ENCODE measurements at places on chromosomes 6 and 20. TPM values are rescaled to one million over a fixed set of nuclear protein-coding genes. Genes with fewer than 3 reads are reported as not detected.

DNA sequence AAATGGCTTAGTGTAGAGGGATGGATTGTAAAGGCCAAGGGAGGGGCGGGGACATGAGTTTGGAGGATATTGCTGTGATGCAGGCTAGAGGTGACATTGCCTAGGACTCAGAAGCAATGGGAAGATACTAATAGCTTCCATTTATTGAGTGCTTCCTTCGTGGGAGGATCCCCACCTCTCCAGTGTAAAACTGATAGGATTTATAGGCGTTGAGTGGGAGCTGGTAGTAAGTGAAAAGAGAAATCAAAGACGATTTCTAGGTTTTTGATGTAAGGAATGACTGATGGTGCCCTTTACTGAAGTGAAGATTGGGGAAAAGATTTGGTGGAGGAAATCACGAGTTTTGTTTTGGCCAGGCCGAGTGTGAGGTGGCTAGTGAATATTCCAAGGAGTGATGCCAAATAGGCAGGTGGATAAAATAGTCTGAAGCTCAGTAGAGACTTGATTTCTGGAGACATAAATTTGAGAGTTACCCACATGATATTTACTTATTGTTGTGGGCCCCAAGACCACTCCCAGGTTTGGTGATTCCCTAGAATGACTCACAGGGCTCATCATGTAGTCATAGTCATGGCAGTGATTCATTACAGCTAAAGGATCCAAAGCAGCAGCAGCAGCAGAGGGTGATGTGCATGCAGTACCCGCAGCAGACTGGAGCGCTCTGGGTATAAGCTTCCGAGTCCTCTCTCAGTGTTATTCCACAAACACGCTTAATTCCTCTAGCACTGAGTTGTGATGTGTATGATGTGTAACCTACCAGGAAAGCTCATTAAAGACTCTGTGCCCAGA, 10.2 kb downstream of the RPRD1B start:
- no peak for DNase-seq

GRCh38 chr20:21336455-21337151, 33.5 kb downstream of the XRN2 start:
- DNase-seq: no peak

DNA sequence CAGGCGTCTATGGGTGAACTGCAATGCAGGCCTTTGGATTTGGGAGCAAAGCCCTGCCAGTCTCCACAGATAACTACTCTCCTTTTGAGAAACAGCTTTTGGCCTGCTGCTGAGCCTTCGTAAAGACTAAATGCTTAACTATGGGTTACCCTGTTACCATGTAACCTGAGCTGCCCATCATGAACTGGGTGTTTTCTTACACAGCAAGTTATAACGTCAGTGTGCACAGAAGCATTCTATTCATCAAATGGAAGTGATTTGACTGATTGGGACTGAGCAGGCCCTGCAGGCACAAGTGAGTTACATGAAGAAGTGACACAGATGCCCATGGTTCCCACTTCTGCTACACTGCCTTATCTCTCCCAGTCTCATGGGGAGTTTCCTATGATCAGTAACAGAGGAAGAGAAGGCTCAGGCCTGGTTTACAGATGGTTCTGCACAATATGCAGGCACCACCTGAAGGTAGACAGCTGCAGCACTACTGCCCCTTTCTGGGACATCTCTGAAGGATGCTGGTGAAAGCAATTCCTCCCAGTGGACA, 319.1 kb downstream of the CD83 start:
- no peak for DNase-seq

GRCh38 chr6:144162977-144163376, 12.7 kb downstream of the STX11 start:
- no peak for DNase-seq

DNA sequence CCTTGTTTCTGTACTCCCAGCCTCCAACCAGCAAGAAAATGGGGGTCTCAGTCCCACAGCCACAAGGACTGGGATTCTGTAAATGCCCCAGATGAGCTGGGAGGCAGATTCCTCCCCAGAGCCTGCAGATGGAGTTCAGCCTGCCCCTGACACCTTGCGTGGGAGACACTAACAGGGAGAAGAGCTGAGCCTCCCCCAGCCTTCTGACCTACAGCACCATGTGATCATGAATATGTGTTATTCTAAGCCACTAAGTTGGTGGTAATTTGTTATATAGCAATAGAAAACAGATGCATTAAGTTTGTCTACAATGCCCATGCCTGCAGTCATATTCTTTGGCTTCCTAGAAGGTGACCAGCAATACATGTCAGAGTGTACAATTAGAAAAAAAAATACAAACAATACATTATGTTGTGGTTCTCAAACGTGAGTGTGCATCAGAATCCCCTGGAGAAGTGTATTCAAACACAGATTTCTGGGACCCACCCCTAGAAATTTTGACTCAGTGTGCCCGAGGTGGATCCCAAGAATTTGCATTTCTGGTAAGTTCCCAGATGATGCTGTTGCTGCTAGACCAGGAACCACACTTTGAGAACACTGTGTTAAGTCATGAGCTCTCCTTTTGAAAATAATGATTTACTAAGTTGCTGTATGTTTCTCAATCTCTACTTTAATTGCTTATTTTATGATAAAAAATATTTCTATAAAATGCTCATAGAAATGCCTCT, 39.9 kb downstream of the SLC22A3 start:
- DNase-seq: no peak

DNA sequence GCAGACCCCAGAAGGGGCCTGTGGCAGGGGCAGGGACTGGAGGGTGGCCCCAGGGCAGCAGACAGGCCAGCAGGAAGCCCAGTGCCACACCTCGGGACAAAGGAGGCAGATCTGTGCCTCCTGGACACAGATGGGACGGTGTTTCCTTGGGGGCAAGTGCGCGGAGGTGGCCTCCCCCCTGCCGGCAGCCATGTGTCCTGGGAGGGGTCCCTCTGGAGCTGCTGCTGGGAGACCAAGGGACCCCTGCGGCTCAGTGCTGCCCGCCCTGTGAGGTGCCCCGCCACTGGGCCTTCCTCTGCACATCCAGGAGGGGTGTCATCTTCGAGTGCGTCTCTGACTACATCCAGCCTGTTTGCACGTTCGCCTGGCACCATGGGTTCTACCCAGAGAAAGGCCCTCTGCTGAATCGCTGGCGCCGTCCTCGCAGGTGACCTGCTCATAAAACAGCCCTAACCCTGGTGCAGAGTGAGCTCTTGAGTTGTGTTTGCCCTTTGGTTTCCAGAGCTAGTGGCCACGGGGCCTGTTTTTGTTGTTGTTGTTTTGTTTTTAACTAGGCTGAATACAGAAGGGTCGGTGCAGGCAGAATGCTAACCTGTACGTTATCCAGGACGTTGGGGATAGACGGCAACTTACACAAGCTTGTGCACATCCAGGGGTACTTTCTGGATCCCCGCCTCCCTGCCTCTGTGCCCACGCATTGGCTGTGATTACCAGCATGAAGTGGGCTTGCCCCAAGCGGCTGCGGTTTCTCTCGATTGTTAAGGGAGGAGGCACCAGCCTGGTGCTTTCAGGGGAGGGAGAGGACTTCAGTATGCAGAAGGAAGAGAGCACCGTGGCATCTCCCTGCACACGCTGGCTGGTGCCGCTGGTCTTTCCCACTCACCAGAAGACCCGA, 1.3 kb upstream of the KCNQ2 start:
- DNase-seq: no peak

DNA sequence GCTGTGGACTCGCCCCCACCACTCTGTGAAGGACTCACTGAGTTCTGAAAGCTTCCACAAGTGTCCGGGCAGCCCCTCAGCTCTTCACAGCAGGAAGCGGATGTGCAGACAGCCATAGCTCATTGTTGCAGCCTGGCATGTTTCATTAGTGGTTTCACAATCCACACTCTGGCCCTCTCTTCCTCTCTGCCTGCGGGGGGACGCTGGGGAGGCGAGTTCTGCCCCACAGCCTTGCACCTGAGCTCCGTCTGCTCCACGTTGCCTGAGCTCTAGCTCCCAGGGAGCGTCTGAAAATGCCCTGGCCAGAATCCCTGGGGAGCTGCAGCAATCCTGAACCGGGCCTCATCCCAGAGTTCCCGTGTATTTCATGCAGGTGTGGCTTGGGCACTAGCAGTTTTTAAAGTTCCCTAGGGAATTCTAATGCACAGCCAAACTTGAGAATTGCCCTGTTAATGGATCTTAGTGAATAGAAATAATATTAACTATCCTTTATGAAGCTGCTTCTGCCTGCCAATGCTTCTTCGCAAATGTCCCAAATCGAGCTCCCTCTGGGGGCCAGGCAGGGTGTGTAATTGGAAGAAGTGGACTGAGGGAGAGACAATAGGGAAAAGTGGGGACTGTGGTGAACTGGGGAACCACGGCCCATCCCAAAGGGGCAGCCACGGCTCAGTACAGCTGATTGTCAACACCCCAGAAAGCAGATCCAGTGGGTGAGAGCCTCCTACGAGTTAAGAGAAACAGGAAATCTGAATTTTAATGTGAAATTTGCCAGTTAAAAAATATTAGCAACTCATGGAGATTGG, 51.5 kb downstream of the CTCFL start:
- DNase-seq: peak; percentile 35

- no peak for DNase-seq
Observed at GRCh38 chr6:129596522-129596921, 113.5 kb downstream of the ARHGAP18 start.

- no peak for DNase-seq
Observed at GRCh38 chr6:33075568-33076405, at the start of gene HLA-DPB1. Gene HLA-DPB1, plus strand, starts transcription at chr6:33075990. Its CDS starts 52 bp downstream, at chr6:33076042.

- no peak for DNase-seq
Observed at GRCh38 chr6:157092736-157093135, 230.6 kb downstream of the TMEM242 start.

DNA sequence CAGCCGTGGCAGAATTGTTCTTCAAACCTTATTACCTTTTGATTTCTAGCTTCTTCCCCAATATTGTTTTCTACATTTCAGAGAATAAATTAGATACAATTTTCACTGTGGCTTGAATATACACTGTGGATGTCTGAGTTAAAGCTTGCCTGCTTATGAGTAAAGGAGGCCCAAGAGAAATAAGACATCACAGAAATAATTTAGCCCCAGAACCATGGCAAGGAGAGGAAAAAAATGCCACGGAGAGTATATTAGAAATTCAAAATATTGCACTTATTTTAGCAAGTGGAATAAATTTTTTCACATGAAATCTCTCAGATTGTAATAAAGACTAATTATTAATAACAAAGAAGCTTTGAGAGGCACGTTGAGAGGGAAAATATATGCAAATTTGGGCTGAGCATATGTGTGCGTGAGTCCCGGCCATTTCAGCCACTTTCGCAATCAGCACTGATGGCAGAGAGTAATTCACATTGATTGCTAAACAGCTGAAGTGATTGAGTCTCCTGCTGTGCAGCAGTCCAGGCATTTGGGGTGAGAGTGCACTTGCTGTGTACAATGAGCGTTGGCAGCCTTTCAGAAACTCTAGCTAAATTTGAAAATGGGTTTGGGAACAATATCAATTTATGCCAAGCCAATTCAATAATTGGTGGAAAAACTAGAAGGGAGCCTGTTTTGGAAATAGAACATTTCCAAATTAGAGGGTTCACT, 596.0 kb downstream of the EPM2A start:
- DNase-seq: no peak

- DNase-seq: no peak
Observed at GRCh38 chr6:49522710-49523593, 23.2 kb downstream of the GLYATL3 start.

DNA sequence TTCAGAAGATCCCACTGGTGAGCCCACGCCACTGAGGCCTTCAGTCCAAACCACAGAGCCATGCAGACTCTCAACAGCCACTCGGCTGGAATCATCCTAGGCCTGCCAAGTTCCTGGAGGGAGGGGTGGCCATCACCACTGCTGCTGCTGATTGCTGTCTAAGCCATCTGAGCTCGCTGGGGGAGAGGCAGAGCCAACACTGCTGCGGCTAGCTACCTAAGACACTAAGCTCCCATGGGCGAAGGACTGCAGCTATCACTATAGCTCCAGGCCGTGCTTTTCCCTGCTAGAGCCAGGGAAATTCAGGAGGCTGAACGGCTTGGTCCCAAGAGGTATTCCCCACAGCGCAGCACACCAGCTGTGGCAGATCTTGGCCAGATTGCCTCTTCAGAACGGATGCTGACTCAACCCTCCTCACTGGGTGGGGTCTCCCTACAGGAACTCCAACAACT, 73.6 kb downstream of the TBC1D32 start:
- no peak for DNase-seq

DNA sequence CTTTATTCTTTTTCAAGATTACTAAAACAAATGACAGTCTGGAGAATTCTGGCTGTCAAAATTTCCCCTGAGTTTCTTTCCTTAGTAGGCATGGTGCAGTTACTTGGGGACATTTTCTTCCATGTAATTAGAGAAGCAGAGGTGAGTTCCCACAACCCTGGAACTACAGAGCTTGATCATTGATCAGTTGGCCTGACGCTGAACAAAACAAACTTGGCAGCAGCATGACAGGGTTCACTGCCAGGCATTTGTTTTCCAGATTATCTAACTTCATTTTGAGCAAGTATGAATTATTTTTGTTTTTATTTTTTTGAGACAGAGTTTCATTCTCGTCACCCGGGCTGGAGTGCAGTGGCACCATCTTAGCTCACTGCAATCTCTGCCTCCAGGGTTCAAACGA, 22.6 kb downstream of the IYD start:
- DNase-seq: no peak

GRCh38 chr6:70503813-70504465, 62.8 kb upstream of the SDHAF4 start:
- no peak for DNase-seq

DNA sequence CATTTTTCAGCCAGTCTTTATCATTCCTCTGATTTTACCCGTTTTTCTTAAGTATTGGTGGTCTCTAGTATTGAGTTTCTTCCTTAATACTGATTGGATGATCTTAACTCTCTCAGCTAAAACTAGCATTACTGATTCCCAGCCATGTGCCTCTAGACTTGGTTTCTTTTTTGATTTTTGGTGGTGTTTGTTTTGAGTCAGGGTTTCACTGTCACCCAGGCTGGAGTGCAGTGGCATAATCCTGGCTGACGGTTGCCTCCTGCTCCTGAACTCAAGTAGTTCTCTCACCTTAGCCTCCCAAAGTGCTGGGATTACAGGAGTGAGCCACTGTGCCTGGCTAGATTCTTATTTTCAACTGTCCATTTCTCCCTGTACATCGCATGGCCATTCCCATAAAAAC, 24.9 kb downstream of the DPPA5 start:
- no peak for DNase-seq

- no peak for DNase-seq
Observed at GRCh38 chr6:110039981-110040383, 61.9 kb downstream of the GPR6 start.

GRCh38 chr20:46725186-46726165, 16.0 kb downstream of the SLC2A10 start:
- DNase-seq: no peak

The TGM3 gene
- not detected for total RNA-seq

The ERVFRD-1 gene
- total RNA-seq: not detected

The NCOA6 gene
- total RNA-seq: 92.5 TPM

The RAMACL gene
- 0.82 TPM for total RNA-seq

The PAX1 gene
- not detected for total RNA-seq

The ALDH8A1 gene
- 3.3 TPM for total RNA-seq

Measured in frontal cortex (tissue), 4 donors.